ENCODE measurements at places on chromosomes 3 and 15.

DNA sequence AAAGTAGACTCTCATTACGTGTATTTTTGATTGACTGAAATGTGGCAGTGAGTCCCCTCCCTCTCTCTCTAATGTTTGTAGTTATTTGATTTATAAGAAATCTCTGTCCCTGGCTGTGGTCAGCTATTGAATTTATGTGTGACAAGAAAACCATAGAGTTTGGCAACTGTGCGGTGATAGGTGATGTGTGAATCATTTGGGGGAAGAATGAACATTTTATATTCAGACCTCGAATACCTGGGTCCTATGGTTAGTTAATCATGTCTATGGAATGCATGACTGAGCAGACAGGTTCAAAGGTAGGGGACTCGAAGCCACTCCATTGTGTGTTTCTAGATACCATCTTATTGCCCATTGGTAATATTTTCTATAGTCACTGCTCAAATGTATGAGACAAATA lies 712.1 kb downstream of the MECOM start:
- no peak for DNase-seq

- DNase-seq, result no peak
These were observed 60.4 kb downstream of the CCNL1 start for GRCh38 chr3:157099326-157100095.

GRCh38 chr15:81729340-81729739 lies 316.5 kb downstream of the MEX3B start:
- DNase-seq, result no peak

- DNase-seq, result no peak
These were observed 675 bp downstream of the TSEN2 start for GRCh38 chr3:12484983-12485327.

All from stimulated activated CD4-positive, alpha-beta T cell treated with anti-CD3 and anti-CD28 coated beads, Interleukin-2, amount 100 ng/mL, for 48 hours (primary cell).